LHCN-M2 (cell line): ENCODE measurements at places on chromosomes 2 and 18. TPM values are rescaled to one million over a fixed set of nuclear protein-coding genes. Genes with fewer than 3 reads are reported as not detected.
A peak's percentile ranks its signal among the peaks of the same experiment; 100 is the strongest.

GRCh38 chr2:42556315-42556890 lies 12.0 kb upstream of the MTA3 start:
- no peak for DNase-seq

DNA sequence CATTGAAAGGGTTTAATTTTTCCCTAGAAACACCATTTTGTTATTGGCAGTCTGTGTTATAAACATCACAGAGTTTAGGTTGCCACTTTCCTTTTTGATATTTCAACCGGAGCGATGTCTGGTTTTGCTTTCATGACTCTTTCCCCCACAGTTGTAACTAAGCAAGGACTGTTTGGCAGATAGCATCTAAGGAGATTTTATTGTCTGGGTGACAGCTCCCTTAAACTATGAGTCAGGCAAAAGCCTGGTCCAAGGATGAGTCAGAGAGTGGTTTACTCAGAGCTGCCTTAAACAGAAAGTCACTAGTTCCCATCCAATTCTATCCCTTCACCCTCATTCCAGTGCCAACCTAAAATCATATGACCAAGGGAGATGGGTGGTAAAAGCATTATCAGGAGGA lies 341.6 kb upstream of the VWC2L start:
- DNase-seq: peak; percentile 98

DNA sequence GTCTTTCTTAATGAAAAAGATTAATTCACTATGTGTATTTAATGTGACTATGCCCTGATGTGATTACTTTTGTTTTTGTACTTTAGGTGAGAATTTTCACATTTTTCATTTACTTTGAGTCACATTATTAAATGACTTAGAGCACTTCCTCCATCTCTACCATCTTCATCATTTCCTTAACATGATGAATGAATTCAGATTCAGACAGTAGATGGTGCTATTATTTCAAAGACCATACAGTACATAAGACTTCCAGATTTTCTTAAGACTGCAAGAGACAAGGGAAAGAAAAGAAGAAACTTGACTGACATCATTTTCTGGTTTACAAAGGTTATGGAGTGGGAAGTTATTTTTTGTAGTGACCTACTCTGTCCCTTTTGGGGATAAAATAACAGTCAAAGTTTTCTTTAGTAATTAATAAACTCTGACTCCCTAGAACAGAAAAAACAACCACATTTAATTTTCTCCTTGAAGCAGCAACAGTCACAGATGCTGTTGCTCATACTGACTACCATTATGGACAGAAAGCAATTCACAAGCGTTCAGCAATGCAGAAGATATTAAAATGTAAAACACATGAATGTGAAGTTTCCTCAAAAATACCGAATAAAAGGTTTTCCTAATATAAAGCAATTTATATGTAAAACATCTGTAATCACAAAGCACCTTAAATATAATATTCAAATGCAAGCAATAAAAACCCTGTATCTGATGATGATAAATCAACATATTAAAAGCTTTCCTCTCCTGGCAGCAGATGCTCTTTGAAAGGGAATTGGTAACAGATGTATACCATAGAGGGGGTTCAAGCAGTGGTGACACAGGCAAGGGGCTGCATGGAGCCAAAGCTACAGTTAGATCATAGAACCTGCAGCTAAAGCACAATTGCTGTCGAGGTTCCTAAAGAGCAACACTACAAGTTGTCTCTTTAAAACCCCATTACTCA lies 1010.9 kb upstream of the NXPH2 start:
- peak; percentile 1 for DNase-seq

- peak; percentile 60 for DNase-seq
Observed at GRCh38 chr18:29383311-29384273, 1206.7 kb upstream of the CDH2 start.

DNA sequence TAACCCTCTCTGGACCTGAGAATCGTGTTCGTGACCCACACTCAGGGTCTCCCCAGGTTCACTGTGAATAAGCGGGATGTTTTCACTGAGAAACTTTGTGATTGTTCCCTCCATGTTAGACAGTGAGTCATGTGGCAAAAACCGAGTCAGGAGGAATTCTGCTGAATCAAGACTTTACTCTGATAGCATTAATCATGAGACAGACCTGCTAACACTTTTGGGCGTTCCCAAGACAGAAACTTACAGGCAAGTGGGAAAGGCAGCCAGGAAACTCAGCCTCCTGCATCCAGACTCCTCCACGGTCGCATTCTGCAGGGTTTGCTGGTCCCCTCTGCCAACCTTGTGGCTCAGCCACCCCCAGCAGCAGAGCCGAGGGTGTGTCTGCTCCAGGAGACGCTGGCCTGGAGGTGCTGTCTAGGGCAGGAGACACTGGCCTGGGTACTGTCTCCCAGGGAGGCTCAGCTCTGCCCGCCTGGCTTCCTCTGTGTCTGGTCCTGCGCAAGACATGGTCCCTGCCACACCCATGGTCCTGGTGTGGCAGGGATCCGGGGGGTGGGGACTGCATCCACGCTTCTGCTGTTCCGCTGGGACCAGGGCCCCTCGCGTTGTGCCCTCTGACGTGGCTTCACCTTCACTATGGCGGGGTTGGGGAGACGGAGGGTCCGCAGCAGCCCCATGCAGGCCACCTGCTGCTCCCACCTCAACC lies 177.4 kb downstream of the TWIST2 start:
- DNase-seq: peak; percentile 28

DNA sequence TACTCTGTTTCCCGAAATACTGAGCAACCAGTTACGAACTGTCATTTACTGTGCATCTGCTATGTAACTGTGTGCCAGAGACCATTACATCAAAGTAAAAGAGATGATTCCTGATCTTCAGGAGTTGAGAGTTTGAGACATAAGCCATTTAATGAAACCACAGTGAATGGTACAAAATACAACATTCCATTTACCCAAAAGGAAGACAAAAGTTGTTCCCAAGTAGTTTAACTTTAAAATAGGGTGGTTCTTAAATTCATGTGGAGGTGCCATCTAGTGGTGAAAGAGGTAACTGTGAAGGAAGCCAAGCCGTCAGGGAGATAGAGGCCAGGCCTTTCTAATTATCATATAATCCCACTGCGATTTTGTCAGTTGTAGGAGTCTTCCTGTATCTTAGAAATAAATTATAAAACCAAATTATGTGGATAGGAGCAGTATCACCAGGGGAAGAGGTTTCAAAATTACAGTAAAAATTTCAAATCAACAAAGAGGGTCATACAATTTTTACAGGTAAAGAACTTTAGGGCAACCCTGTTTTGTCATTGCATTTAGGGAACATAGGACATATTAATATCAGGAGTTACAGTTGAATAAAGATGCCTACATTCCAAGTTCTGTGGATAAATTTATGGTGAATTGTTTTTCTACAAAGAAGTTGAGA lies 67.7 kb downstream of the EPAS1 start:
- peak; percentile 55 for DNase-seq

GRCh38 chr2:121173112-121173511 lies 111.9 kb downstream of the TFCP2L1 start:
- DNase-seq: no peak

DNA sequence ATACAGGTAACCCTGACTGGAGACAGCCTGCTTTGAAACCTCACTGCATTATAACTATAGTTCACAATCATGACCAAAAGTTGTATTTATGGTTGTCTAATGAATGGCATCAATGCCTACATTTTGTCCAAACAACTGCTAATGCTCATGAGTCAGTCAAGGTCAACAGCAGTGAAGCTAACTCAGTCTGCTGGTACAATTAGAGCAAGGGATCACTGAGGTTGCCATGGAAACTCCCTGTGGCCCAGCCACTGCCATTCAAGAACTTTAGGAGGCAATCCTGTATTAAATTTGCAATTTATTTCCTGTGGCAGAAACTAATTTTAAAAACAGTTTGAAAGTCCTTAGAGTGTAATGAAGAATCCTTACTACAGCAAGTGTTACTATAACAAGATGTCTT lies 185.1 kb upstream of the SMAD7 start:
- DNase-seq: peak; percentile 88

GRCh38 chr2:173146590-173146989 lies 70.9 kb downstream of the MAP3K20 start:
- peak; percentile 52 for DNase-seq

GRCh38 chr2:224449212-224450147 lies 47.6 kb upstream of the FAM124B start:
- DNase-seq: peak; percentile 25

DNA sequence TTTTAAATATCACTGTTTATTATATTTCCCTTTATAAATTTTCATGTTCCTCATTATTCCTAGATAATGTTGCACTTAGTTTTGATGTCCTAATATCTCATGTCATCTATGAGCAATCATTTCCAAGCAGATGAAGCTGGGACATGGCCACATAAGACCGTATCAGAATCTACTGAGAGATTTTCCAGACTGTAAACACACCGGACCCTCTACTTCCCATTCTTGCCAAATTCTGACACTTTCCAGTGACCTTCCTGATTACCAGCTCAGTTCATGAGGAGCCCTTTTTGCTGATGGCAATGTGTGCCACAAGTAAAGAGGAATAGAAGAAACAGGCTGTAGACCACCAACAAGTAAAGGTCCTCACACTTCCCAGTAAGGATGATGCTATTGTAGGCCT lies 20.3 kb upstream of the PDE1A start:
- DNase-seq: no peak

GRCh38 chr18:42801706-42802105 lies 313.8 kb downstream of the RIT2 start:
- no peak for DNase-seq

- no peak for DNase-seq
Observed at GRCh38 chr2:45897842-45898241, 246.4 kb downstream of the PRKCE start.

DNA sequence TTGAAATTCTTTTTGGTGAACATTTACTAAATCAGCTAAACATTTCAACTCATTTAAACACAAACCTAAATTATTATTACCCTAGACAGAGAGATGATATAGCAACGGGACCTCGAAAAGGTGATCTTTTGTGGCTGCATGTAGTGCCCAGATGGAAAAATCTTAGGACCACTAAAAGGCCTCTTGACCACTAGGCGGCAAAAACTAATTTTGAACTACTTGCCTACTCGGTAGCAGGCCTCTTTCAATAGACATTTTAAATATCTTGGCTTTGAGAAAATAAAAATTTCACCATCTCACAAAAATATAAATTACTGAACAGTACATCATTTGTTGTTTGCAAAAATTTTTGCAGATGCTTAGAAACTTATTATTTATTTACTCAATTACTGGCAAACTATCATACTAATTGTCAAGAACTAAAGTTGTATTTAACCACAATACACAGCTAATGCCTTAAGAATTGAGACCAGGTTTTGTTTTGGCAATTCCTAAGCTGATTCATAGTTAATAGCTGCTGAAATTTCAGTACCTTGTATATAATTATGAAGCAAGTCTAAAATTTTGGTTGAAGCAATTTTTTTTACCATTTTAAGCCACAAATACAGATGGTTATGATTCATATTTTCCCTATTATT lies 9.4 kb downstream of the COL3A1 start:
- peak; percentile 73 for DNase-seq

BMP10 gene
- total RNA-seq: not detected in 2 replicates

PRKAG3 gene
- 0.46 TPM in 1 of 2 replicates, not detected in the other for total RNA-seq

ALPI gene
- not detected in 2 replicates for total RNA-seq

MROH2A gene
- total RNA-seq: not detected in 2 replicates

SH2D6 gene
- 5.9 and 8.0 TPM in 2 replicates for total RNA-seq

SCTR gene
- total RNA-seq: not detected in 2 replicates

SAG gene
- total RNA-seq: not detected in 2 replicates
